ENCODE measurements at places on chromosomes 12 and 14.

GRCh38 chr12:118035190-118036041 lies 18.9 kb downstream of the RFC5 start:
- no peak for DNase-seq

GRCh38 chr14:92532490-92533163 lies 19.0 kb downstream of the RIN3 start:
- DNase-seq: no peak

GRCh38 chr14:101579372-101580080 lies 18.2 kb downstream of the DIO3 start:
- DNase-seq: no peak

DNA sequence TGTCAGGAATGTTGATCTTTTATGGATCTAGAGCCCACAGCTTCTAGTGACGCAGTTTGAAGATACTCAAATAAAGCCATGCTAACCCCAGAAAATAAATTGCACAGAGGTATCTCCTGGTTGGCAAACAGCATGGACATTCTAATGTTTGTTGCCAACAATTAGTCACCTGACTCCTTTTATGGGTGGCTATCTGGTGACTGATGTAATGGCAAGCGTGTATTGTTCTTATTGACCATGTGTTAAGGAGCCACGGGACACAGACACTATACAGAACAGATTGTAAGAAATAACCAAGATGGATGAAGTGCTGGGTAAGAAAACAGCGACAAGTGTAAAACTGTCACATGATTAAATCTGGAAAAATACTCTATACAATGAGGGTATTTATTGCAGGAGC lies 401.3 kb upstream of the PDE3A start:
- DNase-seq: no peak

- DNase-seq: peak; percentile 27
Observed at GRCh38 chr12:21642707-21643389, 14.8 kb downstream of the LDHB start.

GRCh38 chr14:75793806-75794205 lies 132.8 kb downstream of the TTLL5 start:
- peak; percentile 25 for DNase-seq

DNA sequence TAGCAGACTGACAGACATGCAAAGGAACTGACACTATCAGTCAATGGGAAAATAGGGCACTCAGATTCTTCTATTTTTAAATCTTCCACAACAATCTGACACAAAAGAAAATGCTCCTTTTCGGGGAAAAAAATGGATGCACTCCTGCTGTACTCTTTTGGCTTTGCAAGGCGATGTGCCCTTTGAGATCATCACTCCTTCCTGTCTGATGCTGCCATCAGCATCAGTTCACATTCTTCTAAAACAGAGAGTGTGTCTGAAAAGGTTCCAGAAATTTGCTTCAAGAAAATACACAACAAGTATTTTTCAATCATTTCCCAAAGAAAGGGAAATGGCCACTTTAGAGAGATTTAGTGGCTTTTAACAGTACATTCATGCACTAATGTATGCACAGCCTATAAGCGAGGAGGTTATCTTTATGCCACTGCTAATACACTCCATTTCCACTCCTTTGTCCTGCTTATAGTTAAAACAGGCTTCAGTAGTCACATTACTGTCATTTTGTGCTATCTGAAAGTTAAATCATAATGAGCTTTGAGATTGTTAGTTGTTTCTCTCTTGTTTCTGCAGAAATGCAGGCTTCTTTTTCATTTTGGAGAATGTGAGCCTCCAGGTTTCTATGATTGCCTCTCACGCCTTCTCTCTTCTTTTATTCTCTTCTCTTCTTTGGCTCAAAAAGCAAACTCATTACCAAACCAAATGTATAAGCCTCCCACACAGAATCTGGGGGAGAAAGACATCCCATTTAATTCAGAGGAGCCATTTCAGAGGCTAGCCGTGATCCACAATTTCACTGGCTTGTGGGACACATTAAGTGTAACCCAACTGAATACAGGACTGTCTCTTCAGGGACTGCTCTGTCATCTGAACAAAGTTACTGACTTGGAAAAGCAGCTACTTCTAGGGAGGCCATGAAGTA lies 110.9 kb upstream of the CCDC196 start:
- no peak for DNase-seq

DNA sequence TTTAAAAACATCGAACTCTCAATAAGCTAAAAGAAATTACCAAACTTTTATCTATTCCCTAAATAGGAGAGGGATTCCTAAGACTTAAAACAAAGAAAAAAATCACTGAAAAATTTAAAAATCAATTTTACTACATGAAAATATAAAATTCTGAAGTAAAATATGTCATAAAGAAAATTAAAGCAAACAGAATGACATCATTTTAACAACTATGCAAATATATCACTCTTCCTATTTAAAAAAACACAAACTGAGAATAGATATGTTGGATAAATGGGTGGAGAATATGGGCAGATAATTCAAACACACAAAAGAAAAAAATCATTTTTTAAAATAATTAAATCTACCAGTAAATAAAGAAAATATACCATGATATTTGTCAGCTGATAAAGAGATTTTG lies 510.0 kb downstream of the BCL11B start:
- DNase-seq: no peak

DNA sequence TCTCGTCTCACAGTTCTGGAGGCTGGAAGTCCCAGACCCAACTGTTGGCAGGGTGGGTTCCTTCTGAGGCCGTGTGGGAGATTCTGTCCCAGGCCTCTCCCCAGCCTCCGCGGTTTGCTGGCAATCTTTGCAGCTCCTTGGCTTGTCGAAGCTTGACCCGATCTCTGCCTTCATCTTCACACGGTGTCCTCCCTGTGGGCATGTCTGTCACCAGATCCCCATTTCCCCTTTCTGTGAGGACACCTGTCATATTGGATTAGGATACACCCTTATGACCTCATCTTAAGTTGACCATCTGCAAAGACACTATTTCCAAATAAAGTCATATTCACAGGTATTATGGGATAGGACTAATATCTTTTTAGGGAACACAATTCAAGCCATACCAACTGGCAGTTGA lies 22.6 kb upstream of the LRP1-AS start:
- no peak for DNase-seq

- DNase-seq: no peak
Observed at GRCh38 chr12:104768033-104768432, 190.1 kb downstream of the SLC41A2 start.

- DNase-seq: peak; percentile 64
Observed at GRCh38 chr12:93419388-93420034, 22.2 kb downstream of the UBE2N start.

- DNase-seq: no peak
Observed at GRCh38 chr12:106729611-106730010, 44.9 kb upstream of the RIC8B start.

DNA sequence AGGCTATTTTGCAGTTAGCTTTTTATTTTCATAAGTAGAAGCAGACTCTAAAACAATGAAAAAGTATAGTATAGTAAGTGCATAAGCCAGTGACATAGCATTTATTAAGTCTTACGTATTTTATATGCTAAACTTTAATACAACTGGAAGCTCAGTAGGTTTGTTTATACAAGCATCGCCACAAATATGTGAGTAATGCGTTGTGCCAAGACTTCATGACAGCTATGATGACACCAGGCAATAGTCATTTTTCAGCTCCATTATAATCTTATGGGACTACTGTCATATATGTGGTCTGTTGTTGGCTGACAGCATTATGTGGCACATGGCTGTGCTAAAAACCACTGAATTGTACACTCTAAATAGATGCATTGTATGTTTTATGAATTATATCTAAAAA lies 40.3 kb downstream of the SLC38A2 start:
- peak; percentile 82 for DNase-seq

DNA sequence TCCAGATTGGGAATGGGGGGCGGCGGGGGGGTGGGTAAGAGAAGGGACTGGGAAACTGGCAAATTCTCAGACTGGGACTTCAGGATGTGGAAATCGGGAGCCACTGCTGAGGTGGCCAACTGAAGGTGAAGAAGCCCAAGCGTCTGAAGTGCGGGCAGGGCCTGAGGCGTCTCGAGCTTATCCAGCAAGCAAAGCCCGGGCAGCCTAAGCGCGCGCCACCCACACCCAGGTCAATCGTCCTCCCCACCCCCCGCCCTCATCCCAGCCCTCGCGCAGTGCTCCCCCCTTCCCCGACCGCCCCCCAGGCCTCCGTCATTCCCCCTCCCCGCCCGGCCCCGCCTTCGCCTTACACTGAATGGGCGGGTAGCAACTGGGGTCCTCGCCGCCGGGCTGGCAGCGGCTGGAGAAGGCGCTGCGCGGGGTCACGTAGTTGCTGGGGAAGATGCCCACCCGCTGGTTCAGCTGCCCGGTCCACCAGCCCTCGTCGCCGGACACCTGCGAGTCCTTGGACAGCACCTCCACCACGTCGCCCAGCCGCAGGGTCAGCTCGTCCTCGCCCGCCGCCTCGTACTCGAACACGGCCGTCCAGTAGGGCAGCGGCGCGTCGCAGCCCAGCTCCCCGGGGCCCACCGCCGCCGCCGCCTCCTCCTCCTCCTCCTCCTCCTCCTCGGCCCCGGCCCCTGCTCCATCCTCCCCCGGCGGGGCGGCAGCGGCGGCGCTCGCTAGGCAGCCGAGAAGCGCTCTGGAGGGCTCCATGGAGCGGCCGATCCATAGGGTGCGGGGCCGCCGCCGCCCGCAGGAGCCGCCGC lies 693 bp downstream of the MAP3K9 start:
- no peak for DNase-seq

DNA sequence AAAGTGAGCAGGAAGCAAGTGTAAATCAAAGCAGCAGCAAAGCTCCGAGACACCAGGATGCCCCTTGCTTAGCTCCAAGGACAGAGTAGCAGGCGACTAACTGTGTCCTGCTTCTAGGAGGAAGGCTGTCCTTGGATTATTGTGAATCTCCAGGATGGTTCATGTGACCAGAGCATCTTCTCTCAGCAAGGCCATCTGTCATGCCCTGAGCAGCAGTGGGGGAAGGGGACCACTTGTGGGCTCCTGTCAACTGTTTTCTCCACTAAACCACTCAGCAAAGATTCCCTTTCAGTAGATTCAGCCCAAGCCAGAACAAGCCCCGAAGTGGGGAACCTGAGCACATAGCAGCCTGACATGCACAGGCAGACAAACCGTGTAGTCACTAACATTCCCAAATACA lies 19.4 kb downstream of the MAP3K9 start:
- DNase-seq: no peak

DNA sequence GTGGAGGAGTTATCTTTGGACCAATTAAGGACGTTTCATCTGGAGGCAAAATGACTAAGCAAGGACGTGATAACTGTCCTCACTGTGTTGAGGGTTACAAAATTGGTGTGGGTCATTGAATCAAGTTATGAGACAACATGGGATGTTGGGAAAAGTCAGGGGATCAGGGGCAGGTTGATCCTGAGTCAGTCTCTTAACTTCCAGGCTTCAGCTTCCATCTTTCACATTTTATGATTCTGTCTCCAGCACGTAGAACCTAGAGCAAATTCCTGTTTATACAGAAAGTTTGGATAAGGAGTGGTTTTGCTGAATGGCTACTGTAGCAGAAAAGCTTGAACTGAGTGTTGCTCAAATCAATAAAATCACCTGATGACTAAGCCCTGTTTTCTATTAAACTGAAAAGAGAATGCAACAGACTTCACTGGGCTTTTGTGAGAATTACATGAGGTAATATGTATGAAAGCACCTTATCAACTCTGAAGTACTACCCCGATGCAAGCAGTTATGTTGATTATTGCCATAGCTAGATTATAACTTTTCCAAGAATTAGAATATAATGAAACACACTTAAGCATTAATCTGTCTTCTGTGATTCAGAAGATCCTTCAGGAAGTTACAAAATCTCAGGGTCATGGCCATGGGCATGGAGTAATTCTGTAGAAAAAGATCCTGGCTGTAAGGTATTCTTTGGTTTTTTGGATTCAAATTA lies 184.8 kb downstream of the ETV6 start:
- peak; percentile 52 for DNase-seq

- DNase-seq: no peak
Observed at GRCh38 chr14:53378142-53378541, 225.0 kb upstream of the DDHD1 start.

GRCh38 chr14:51396222-51396815 lies 156.3 kb downstream of the TMX1 start:
- DNase-seq: peak; percentile 97

DNA sequence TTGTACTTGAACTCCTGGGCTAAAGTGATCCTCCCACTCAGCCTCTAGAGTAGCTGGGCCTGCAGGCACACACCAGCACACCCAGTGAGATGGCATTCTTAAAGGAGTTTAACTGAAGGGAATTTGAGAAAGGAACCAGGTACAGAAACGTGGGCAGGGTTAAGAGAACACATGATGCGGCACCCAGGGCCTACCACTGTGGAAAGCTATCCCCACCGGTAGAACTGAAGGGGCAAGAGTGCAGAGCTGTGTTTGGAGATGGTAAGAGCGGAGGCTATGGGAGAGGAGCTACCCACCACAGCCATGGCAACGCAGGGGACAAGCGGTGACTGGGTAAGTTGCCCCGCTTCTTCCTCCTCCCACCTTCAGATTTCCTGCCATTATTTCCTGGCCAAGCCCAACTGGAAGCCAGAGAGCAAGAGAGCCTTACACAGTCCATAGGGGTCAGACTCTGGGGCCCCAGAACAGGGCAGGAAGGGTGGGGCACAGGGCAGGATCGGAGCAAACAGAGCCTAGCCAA lies 46.5 kb downstream of the SOCS2 start:
- DNase-seq: no peak

- DNase-seq: no peak
Observed at GRCh38 chr12:18922851-18923250, 184.9 kb downstream of the CAPZA3 start.

- no peak for DNase-seq
Observed at GRCh38 chr12:92110083-92110640, 35.5 kb downstream of the BTG1 start.

- no peak for DNase-seq
Observed at GRCh38 chr12:67689385-67689784, 40.8 kb downstream of the DYRK2 start.

- no peak for DNase-seq
Observed at GRCh38 chr12:52849511-52849910, 717 bp upstream of the KRT78 start.

GRCh38 chr12:94815958-94816357 lies 165.6 kb upstream of the TMCC3 start:
- no peak for DNase-seq

- DNase-seq: peak; percentile 89
Observed at GRCh38 chr12:94172031-94172430, 23.7 kb downstream of the PLXNC1 start.

DNA sequence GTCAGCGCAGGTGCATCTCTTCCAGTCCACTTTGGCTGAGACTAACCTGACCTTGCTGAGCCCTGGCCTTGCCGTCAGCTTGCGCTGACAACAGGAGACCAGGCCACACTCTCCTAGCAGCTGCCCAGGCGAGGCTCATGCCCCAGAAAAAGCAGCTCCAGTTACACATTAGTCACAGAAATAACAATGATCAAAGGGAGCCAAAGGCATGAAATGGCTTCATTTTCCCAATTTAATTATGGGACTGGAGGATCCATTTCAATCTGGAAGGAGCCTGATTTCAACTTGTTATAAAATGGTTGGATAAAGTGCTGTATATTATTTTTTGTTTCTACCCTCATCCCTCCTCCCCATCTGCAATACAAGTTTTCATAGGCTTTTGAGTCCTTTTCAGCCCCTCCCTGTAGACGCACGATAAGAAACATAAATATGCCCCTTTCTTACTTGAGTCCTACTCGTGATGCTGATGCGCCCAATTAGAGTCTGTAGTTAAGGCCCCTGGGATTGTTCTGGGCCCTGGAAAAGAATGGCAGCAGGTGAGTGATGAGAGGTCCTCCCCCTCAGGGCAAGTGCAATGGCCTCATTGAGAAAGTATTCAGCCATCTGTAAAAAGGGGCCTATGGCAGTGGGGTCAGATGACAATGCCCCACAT lies 376.0 kb downstream of the C12orf75 start:
- DNase-seq: peak; percentile 73

GRCh38 chr12:30573145-30573544 lies 122.5 kb downstream of the IPO8 start:
- DNase-seq: no peak
